T-cell (primary cell): ENCODE measurements at places on chromosomes 11 and 22. TPM values are rescaled to one million over a fixed set of nuclear protein-coding genes. Genes with fewer than 3 reads are reported as not detected.
A peak's percentile ranks its signal among the peaks of the same experiment; 100 is the strongest.

The TRIM5 gene
- total RNA-seq = 31.6 TPM

The EFCAB6 gene
- 0.32 TPM for total RNA-seq

The IFITM10 gene
- total RNA-seq = 1.8 TPM

The GAL3ST1 gene
- total RNA-seq = 1.5 TPM

DNA sequence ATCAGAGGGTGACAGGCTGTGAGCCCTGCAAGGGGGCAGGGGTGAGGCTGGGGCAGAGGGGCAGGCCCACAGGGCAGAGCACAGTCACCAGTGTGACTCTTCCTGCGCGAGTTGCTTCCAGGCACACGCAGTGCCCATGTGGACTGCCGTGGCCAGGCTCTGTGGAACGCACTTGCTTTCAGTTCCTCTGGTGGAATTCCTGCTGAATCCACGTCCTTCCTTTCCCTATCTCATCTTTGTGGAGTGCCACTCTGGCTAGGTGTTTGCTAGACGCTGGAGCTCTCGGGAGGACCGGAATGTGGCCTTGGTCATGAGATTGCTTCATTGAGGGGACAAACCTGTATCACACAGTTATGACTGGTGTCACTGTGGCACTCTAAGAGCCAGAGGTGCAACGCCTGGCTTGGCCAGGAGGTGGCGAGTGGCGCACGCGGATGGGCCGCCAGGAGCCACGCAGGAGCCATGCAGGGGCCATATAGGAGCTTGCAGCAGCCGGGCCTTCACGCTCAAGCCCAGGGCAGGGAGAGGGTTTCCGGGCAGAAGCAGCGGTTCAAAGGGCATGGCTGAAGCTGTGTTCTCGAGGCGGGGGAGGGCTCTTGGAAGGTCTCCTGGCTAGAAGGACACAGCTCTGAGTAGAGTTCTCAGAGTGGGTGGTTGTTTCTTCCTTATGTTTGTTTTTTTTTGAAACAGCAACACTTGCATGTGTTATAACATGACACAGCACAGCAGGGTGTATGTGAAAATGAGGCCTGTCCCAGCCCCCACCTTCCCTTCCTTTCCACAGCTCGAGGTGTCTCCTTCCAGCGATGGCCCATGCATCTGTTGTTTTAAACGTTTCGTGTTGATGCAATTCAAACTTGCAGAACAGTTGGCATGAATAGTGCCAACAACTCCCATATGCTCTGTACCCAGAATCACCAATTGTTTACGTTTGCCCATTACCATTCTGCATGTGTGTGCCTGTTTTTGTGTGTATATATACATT is 36.2 kb downstream of the TBC1D22A start:
- H3K4me3 ChIP-seq = no peak overlapping the region
- no peaks in the 10 kb centered on the region for H3K27me3 ChIP-seq
- peak; percentile 57 for DNase-seq
- no peak overlapping the region for H3K27ac ChIP-seq

DNA sequence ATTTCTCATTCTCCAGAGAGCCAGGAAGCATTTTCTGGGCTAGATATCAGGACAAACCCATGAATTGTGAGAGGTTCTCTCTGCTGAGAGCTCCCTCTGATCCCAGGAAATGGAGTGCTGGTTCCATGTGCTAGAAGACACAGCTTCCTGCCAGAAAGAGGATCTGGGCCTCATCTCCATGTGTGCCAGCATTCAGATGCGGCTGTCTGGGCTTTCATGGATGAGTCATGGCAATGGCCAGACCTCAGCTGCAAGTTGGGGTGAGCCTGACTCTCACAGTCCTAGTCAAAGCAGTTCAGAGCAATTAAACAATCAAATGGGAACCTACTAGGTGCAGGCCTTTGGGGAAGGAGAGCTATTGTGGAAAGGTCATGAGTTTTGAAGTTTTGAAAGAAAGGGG is 82.3 kb upstream of the EED start:
- no peak overlapping the region for H3K4me3 ChIP-seq
- H3K4me1 ChIP-seq = no peaks in the 10 kb centered on the region
- no peaks in the 10 kb centered on the region for H3K27me3 ChIP-seq
- no peak for DNase-seq
- H3K36me3 ChIP-seq = no peaks in the 10 kb centered on the region

- no peaks in the 10 kb centered on the region for H3K36me3 ChIP-seq
- DNase-seq = no peak
- no peaks in the 10 kb centered on the region for H3K27me3 ChIP-seq
- H3K4me1 ChIP-seq = no peaks in the 10 kb centered on the region
- no peak overlapping the region for H3K4me3 ChIP-seq
- H3K27ac ChIP-seq = no peak overlapping the region
These were observed 71.1 kb upstream of the SLC25A18 start for GRCh38 chr22:17492247-17492646.

DNA sequence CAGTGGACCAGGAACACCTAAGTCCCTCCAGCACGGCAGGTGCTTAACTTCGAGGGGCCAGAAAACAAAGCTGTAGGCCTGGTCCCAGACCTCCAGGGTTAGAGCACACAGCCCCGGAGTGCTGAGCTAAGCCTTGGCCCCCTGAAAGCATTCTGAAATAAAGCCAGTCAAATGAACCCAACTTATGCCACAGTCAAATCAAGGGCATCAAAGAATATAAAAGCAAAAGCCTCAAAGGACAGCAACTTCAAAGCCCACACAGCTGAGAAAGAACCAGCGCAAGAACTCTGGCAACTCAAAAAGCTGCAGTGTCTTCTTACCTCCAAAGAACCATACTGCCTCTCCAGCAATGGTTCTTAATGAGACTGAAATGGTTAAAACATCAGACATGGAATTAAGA is 39.1 kb downstream of the TMEM123 start:
- DNase-seq = peak; percentile 59
- H3K27me3 ChIP-seq = no peaks in the 10 kb centered on the region
- peak overlapping the region; percentile 13 for H3K27ac ChIP-seq
- H3K36me3 ChIP-seq = peaks cover 5% of the 10 kb centered on the region
- no peak overlapping the region for H3K4me3 ChIP-seq

DNA sequence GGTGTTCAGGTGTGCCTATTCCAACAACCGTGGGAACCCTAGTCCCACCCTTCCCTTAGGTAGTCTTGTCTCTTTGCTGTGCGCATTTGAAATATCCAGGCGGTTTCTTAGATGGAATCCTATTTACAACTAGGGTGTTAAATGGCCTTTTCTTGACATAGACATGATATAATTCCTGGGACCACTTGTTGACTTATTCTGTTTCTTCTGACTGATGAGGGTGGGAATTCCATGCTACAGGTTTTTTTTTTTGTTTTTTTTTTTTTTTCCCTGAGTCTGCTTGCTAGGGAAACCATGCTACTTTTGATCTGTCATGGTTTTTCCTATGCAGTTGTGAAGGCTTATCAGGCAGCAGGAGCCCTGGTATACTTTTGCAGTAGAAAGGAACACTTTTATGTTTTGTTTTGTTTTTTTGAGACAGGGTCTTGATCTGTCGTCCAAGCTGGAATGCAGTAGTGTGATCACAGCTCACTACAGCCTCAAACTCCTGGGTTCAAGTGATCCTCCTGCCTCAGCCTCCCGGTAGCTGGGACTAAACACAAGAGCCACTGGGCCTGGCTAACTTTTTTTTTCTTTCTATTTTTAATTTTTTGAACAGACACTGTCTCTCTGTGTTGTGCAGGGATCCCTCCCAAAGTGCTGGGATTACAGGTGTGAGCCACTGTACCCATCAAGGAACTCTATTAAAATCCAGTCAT is 1.5 kb downstream of the STIM1 start:
- H3K27me3 ChIP-seq = no peaks in the 10 kb centered on the region
- H3K36me3 ChIP-seq = no peaks in the 10 kb centered on the region
- DNase-seq = no peak
- H3K4me1 ChIP-seq = peaks cover 73% of the 10 kb centered on the region
- H3K4me3 ChIP-seq = peak overlapping the region; percentile 83

GRCh38 chr11:126355926-126356897 is 726 bp downstream of the ST3GAL4 start:
- H3K4me1 ChIP-seq = no peaks in the 10 kb centered on the region
- no peaks in the 10 kb centered on the region for H3K27me3 ChIP-seq
- no peak for DNase-seq

DNA sequence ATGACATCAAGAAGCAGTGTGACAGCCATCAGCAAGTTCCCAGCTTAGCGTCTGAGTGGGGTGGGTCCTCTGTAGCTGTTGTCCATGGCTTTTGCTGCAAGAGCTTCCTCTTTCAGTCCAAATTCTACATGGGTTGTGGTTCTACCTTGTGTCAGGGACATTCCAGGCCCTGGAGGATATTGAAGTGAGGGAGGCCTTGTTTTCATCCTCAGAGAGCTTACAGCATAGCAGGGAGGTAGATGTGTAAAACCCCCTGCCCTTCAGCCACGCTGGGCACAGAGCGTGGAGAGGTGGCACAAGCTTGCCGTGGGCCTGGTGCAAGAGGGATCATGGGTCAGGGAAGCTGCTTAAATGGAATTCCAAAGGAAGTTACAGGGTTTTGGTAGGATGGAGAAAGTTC is 93.9 kb downstream of the GRIK4 start:
- H3K36me3 ChIP-seq = no peaks in the 10 kb centered on the region
- H3K4me3 ChIP-seq = no peak overlapping the region
- DNase-seq = no peak
- no peaks in the 10 kb centered on the region for H3K4me1 ChIP-seq
- H3K27me3 ChIP-seq = peaks cover 14% of the 10 kb centered on the region

DNA sequence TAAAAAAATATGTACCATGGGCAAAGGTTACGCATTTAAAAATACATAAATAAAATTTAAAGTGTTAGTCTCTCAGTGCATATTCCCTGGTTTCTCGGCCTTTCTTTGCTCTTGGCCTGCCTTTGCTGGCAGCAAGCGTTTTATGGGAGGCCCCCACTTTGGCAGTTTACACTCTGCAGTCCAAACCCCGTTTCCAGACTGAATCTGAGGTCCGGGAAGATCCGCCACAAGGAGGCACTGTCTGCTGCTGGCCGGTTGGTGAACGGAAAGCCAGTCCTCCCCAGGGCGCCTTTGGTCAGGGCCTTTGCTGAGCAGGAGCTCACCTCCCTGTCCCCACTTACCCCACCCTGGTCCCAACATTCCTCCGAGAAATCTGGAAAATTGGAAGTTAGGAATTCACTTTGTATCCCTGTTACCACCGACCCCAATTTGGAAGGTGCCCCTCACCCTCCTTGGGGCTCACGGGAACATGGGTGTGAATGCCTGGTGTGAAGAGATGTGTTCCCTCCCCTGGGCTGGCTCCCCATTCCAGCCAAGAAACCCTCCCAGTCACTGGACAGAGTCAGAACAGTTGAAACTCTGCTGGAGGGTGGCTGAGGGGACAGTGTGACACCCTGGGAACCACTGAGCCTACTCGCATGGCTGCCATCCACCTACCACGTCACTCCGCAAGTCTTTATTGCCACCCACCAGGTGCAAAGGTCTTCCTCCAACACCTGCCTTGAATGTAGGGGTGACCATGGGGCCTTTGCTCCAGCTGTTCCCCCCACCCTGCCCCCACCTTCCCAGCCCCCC is 9.4 kb upstream of the SF1 start:
- peak; percentile 61 for DNase-seq
- H3K27me3 ChIP-seq = no peaks in the 10 kb centered on the region
- peaks cover 7% of the 10 kb centered on the region for H3K4me1 ChIP-seq
- no peak overlapping the region for H3K4me3 ChIP-seq

DNA sequence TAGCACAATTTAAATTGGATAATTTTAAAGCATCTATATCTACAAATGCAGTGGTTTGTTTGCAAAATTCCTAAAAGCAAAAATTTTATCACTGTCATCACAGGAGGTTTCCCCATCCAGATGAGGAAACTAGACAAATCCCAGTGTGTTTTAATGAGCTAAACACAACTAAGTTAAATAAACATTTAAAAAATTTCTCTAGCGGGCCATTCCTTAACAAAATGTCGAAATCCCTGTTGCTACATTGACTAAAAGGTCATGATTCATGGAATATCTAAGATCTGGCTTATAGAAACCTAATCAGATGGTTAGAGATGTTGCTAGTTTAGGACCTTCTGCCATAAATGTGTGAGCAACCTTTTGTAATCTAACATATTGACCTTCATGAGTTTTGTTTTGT is 107.3 kb upstream of the BDNF start:
- H3K36me3 ChIP-seq = no peaks in the 10 kb centered on the region
- no peak overlapping the region for H3K4me3 ChIP-seq
- H3K4me1 ChIP-seq = no peaks in the 10 kb centered on the region

- no peak overlapping the region for H3K27ac ChIP-seq
- no peak overlapping the region for H3K4me3 ChIP-seq
- no peak for DNase-seq
- peaks cover 25% of the 10 kb centered on the region for H3K27me3 ChIP-seq
- H3K4me1 ChIP-seq = no peaks in the 10 kb centered on the region
These were observed 32.3 kb downstream of the ARVCF start for GRCh38 chr22:19984201-19984753.

DNA sequence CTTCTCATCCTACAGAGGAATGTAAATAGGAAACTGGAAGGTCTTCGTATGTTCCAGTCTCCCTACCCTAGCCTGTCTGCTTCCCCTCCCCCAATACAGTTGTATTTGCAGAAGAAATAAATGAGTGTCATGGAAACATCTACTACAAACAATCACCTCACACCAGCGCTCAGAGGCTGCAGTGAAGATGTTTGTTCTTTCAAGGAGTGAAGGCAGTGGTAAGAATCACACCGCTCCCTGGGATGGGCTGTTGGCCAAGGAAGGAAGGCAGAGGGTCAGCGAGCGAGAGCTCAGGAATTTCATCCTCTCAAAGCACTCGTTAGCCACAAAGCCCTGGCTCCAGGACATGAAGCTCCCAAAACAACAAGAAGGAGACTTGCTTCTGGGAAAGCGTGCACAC is 1.1 kb upstream of the IGSF9B start:
- H3K36me3 ChIP-seq = no peaks in the 10 kb centered on the region
- DNase-seq = no peak
- peaks cover 25% of the 10 kb centered on the region for H3K4me1 ChIP-seq
- H3K4me3 ChIP-seq = no peak overlapping the region

DNA sequence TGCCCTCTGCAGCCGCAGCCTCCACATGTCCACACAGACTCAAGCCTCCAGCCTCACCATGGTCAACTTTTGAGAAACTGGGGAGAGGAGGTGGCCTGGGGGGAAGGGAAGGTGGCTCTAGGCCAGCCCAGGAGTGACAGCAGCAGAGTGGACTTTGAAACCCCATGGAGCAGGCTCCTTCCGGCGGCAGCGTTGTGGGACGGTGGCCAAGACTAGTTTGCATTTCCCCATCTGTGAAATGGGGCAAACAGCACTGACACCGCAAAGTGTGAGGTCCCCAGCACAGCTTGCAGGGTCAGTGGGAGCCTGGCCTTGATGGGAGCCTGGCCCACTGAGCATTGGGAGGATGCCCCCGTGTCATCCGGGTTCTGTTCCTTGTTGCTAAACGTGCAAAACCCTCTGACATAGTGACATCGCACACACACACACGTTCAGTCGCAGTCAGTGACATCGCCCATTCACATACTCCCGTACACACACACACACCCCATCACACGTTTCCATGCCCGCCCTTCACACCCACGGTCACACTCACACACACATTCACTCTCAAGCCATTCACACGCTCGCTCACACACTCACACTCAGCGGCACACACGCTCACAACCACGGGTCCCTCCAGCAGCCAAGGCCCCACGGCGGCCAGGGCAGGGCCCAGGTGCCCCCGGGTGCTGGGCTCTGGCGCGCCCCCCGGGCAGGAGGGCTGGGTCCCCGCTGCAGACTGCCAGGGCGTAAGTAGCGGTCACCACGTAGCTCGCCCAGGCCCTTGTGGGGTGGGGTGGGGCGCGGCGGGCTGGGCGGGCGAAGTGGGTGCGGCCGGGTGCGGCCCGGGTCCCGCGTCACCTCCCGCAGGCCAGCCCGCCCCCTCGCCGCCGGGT is 585 bp downstream of the CYB5R3 start:
- H3K36me3 ChIP-seq = no peaks in the 10 kb centered on the region
- DNase-seq = no peak
- H3K4me1 ChIP-seq = peaks cover 4% of the 10 kb centered on the region
- no peaks in the 10 kb centered on the region for H3K27me3 ChIP-seq
- peak overlapping the region; percentile 49 for H3K27ac ChIP-seq
